Subcutaneous preadipocyte (primary cell): ENCODE measurements at places on chromosomes 3 and 15. TPM values are rescaled to one million over a fixed set of nuclear protein-coding genes. Genes with fewer than 3 reads are reported as not detected.

The ARRDC4 gene
- total RNA-seq: 7.2 and 19.1 TPM in 2 replicates

The PLSCR2 gene
- total RNA-seq: not detected in 2 replicates

The LHFPL4 gene
- total RNA-seq: under 0.01 TPM in 2 replicates

The WDR93 gene
- under 0.01 TPM in 1 of 2 replicates, not detected in the other for total RNA-seq

The ZBTB20 gene
- total RNA-seq: 12.9 and 15.1 TPM in 2 replicates

The NR2E3 gene
- total RNA-seq: 0.20 and 0.37 TPM in 2 replicates

The TICRR gene
- total RNA-seq: 6.2 and 11.9 TPM in 2 replicates

The ARGFX gene
- total RNA-seq: not detected in 2 replicates

The ATP13A5 gene
- total RNA-seq: not detected in 2 replicates

The PSTPIP1 gene
- under 0.01 and 0.37 TPM in 2 replicates for total RNA-seq

The GP9 gene
- not detected in 2 replicates for total RNA-seq

The HEG1 gene
- 21.3 and 23.3 TPM in 2 replicates for total RNA-seq

The FBXL22 gene
- total RNA-seq: 0.20 and 2.6 TPM in 2 replicates

The OIP5 gene
- total RNA-seq: 8.6 and 10.3 TPM in 2 replicates

The MED12L gene
- total RNA-seq: 0.37 and 0.39 TPM in 2 replicates

The NIPA2 gene
- 47.8 and 58.3 TPM in 2 replicates for total RNA-seq
